ENCODE measurements at places on chromosomes 5 and 9.

DNA sequence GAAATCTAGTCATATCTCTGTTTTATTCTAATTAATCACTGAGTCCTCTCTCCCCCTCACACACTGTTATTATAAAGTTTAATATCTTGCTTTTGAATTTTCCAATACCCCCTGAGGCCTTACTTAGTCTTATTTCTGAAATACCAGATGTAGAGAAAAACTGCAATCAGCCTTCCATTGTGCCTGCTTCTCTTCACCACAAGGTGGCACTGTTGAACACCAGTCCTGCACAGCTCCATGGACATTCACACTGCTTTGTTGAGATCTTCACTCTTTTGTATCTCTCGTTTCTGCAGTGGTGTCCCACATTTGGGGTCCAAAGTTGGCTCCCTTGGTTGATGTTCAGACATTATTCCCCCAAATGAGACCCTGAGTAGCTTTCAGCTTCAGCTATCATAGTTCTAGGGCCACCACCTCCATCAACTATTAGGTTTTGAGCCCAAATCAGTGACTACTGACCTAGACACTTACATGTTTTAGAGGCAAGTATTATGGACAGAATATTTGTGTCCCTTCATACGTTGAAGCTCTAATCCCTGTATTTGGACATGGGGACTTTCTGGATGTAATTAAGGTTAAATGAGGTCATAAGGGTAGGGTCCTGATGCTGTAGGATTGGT is 24.3 kb downstream of the BOD1 start:
- DNase-seq = no peak

- no peak for DNase-seq
These were observed 108.6 kb upstream of the TMEM161B start for GRCh38 chr5:88377240-88377639.

DNA sequence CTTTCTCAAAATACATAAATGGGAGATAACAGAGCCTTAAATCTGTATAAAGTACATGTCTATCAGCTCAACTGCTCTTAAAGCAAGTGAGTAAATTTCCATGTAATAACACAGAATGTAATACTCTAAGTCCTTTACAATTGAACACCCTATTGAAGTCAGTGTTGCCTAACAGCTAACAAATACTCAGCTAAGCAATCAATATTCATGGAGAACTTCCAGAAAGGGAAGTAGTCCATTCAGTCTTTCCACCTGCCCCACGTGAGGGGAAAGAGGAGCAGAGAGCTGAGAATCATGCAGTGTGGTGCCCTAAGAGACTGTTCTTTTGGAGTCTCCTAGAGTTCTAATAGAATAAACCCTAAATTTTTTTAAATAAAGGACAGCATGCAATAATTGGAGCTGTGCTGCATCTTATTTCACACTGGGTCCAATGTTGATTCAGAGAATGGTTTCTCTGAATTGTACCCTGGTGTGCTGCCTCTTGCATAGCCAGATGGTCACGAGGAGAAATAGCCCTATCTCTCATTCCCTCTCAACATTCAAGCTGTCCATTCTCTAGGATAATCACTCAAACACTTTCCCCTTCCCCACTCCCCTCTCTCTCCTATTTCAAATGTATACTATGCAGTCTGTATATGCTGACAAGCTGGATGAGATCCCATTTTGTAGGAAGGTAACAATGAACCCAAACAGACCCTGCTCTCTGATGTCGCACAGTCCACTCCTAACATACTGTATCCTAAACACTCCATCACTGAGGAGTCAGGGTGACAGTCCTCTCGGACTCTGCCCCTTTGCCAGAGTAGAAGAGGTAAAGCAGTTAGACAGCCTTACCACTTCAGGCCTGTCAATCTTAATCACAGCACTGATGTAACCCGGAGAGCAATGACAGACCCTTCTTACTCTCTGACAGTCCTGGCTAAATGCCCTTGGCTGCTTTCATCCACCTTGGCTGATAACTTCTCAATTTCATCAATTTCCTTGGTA is 134.8 kb downstream of the EPB41L4A start:
- no peak for DNase-seq

DNA sequence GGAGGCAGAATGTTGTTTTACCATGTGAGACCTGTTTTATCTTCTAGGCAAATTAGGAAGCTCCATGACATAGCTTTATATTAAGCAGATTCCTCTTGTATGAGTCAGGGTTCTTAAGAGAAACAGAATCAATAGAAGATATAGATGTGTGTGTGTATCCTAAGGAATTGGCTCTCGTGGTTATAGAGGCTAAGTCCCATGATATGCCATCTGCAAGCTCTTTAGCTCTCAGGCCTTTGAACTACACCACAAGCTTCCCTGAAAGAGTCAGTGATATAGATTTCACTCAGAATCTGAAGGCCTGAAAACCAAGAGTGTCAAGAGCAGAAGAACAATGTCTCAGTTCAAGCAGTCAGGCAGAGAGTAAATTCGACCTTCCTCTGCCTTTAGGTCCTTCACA is 365.8 kb upstream of the ZNF608 start:
- no peak for DNase-seq

- no peak for DNase-seq
These were observed 47.8 kb upstream of the JADE2 start for GRCh38 chr5:134477462-134478245.

- DNase-seq = no peak
These were observed 13.6 kb downstream of the ROPN1L start for GRCh38 chr5:10455277-10455670.

- DNase-seq = no peak
These were observed 162.3 kb downstream of the DRD1 start for GRCh38 chr5:175281714-175282113.

- DNase-seq = peak; percentile 58
These were observed at the start of gene PTGR1 for GRCh38 chr9:111599092-111599954. Gene PTGR1 (minus strand): TSS chr9:111599647. CDS start chr9:111597422, 2,225 bp downstream.

- DNase-seq = no peak
These were observed 534.6 kb downstream of the NTRK2 start for GRCh38 chr9:85204176-85204575.

DNA sequence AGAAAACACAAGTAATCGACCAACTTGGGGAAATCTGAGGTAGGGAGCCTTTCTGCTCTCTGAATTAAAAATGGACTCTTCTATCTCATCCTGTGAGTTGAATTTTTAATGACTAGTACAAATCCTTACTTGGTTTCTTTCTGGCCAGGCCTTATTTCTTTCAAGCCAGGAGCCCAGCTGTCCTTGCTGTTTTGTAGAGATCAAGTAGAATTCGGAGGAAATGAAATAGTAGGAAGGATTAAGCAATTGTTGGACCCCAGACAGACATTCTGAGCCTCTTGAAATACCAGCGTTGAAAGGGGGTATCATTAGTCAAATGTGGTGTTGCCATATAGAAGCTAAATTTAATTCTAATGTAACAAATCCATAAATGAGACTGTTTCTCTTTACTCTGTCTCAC is 53.7 kb upstream of the SMIM15 start:
- DNase-seq = no peak

GRCh38 chr5:154358516-154359220 is 87.1 kb upstream of the SAP30L start:
- DNase-seq = no peak

- no peak for DNase-seq
These were observed 193.7 kb downstream of the ENC1 start for GRCh38 chr5:74446725-74447241.

DNA sequence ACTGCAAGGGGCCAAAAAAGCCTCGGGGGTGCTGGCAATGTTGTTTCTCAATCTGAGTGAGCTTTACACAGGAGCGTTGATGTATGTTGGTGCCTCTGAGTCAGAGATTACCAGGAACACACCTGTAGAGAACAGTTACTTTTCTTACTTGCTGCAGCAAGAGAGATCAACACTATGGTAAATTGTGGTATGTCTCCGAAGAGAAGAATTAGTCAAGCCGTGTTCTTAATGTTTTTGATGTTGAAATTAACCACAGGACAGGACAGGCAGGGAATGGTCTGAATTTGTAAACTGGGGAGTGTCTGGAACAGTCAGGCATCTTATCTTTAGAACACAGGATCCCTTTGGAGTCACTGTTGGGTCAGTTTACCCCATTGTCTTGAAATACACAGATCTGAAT is 285.7 kb downstream of the DNAH5 start:
- peak; percentile 80 for DNase-seq

- DNase-seq = no peak
These were observed 102.2 kb downstream of the YTHDC2 start for GRCh38 chr5:113615708-113616107.

GRCh38 chr9:109652971-109653370 is 127.0 kb upstream of the PALM2AKAP2 start:
- no peak for DNase-seq

DNA sequence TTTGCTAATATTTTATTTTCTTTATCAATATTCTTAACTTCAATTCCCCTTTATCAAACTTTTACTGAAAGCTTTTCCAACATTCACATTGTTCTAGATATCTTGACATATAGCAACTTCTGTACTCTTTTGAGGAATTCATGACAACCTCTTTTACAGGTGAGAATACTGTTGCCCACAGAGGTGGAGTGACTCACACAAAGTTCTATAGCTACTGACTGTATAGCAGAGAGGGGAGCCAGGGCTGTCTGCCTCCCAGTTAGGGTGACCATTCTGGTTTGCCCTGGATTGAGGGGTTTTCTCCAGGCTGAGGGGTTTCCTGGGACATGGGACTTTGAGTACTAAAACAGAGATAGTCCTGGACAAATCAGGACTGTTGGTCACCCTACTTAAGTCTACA is 16.2 kb downstream of the SEC61B start:
- no peak for DNase-seq

- peak; percentile 61 for DNase-seq
These were observed at the start of gene SPTLC1 for GRCh38 chr9:92115071-92115858. Gene SPTLC1 (minus strand): TSS chr9:92115413. CDS start chr9:92115370, 43 bp downstream.

GRCh38 chr9:78215706-78216105 is 20.2 kb upstream of the CEP78 start:
- no peak for DNase-seq

DNA sequence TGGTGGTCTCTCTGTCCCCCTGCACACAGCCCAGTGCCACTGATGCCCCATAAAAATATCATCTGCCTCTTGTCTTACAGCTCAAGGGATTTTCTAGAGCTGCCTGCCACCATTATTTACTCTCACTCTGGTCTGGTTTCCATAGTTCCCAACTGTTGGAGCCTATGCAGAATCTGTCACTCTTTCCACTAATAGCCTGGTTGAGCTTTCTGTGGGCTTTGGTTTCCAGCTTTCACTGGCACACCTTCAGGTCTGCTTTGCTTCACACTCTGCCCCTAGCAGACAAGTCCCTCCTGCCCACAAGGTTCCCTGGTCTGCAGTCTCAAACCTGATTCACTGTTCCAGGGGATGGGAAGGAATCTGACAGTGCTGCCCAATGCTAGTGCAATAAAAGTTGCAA is 103.0 kb upstream of the FTMT start:
- no peak for DNase-seq

- DNase-seq = no peak
These were observed 78.8 kb downstream of the F2RL2 start for GRCh38 chr5:76544268-76544926.

GRCh38 chr9:32969270-32969669 is 32.2 kb downstream of the APTX start:
- DNase-seq = no peak

GRCh38 chr5:157607371-157608161 is 32.0 kb upstream of the ADAM19 start:
- DNase-seq = peak; percentile 75

DNA sequence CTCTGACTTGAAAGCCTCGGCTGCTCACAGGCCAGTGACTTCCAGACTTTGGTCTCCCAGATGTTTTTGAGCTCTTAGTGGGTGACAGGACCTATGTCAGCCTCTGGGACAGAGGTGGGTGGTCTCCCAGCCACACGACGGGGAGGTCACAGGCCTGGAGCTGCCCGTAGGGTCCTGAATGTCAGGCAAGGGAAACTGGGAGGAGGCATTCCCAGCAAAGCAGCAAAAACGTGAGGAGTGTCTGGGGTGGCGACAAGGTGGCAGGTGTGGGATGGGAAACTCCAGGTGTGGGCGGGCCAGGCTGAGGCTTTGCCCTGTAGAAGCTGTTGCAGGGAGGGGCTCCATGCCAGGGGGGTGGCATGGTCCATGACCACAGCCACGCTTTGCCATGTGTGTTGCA is 110.5 kb downstream of the CACNA1B start:
- DNase-seq = no peak

GRCh38 chr9:15553528-15553898 is 670 bp downstream of the CCDC171 start:
- DNase-seq = no peak

DNA sequence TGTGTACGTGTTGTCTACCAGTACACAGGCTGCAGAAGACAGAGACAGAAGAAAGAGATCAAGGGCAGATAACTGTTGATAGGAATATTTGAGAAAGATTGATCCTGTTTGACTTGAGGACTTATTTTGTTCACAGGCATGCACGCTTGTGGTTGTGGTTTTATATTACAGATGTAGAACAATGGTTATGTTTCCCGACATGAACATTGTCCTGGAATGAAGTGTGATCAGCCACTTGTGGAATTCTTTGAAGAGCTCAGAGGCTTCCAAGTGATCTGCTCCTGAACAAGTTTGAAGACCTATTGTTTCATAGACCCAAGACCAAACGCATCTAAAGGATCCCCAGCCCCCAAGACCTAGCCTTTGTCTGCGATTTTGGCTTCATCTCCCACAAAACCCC is 13.7 kb downstream of the TEX53 start:
- DNase-seq = no peak

DNA sequence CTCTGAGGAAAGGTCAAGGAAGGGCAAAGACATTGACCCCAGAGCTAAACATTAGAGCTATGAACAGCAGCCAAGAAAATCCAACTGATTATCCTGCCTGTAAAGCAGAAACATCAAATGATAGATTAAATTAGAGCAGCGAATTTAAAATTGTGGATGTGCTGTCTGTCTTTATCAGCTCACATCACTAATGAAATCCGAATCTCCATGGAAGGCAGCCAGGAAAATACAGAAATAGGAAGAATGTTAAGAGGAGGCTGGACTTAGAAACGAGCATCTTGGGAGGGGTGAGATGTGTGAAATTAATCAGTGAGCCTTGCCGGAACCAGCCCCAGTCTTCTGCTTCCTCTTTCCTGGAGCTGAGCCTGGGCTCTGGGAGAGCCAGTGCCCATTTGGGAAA is 191.0 kb downstream of the PJA2 start:
- no peak for DNase-seq

GRCh38 chr5:160792732-160793529 is 59.1 kb downstream of the ATP10B start:
- no peak for DNase-seq

GRCh38 chr9:38414040-38414723 is 10.1 kb downstream of the IGFBPL1 start:
- no peak for DNase-seq

DNA sequence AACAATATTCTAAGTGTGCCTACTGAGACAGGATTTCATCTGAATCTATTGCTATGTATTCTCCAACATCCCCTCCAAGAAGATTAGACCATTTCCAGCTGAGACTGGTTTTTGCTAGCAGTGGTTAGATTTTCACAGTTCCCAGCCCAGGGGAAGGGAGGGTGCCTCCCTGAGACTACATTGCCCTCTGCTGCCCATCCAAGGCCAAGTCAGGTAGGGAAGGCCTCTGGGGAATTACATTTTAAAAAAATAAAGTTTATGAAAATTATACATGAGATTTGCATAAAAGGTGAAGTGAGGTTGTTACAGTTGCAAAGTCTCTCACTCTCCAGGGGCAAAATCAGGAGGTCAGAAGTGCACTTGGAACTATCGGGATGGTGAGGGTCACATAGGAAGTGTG is 28.0 kb upstream of the SYK start:
- no peak for DNase-seq

- no peak for DNase-seq
These were observed 105.2 kb downstream of the ROR2 start for GRCh38 chr9:91844701-91845291.

- DNase-seq = no peak
These were observed 45.9 kb upstream of the CEMIP2 start for GRCh38 chr9:71814226-71814625.

GRCh38 chr9:36873247-36873875 is 160.7 kb downstream of the PAX5 start:
- DNase-seq = peak; percentile 36
